Stimulated activated CD4-positive, alpha-beta T cell treated with anti-CD3 and anti-CD28 coated beads, Interleukin-12 subunit alpha, Interleukin-12 subunit beta, amount 100 ng/mL, for 4 hours (primary cell): ENCODE measurements at places on chromosomes 4 and X.
A peak's percentile ranks its signal among the peaks of the same experiment; 100 is the strongest.

GRCh38 chr4:99979872-99980271, 29.8 kb upstream of the H2AZ1 start:
- no peak for DNase-seq

DNA sequence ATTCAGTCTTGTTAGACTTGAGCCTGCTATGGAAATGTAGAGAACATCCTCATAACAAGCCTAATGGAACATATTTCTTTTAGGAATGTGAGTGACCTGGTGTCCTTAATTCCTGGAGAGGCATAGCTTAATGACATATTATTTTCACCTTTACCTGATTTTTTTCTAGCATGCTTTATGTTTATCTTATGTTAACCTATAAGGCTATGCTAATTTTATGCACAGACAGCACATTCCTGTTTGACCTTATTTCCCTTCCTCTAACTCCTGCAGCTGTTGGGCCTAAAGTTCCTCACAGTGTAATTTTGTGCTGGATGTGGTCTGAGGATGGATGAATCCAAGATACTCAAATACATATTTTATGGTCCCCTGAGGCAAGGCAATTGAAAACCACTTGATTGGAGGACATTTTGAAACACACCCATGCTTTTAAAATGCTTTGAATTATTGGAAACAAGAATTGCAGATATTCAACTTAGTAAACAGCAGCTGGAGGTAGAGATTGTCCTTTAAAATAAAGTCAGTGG, 111.5 kb downstream of the LARP7 start:
- no peak for DNase-seq

- no peak for DNase-seq
Measured at GRCh38 chr4:182143822-182144625, 99.2 kb upstream of the TENM3 start.

GRCh38 chr4:181281451-181281850, 961.8 kb upstream of the TENM3 start:
- DNase-seq, result no peak

GRCh38 chr4:148634476-148634875, 192.3 kb upstream of the NR3C2 start:
- no peak for DNase-seq

- DNase-seq, result no peak
Measured at GRCh38 chrX:13109817-13110216, 65.4 kb upstream of the FAM9C start.

GRCh38 chr4:1009542-1010394, 1.7 kb upstream of the FGFRL1 start:
- DNase-seq, result peak; percentile 76
